ENCODE measurements at places on chromosomes 3 and 15. TPM values are rescaled to one million over a fixed set of nuclear protein-coding genes. Genes with fewer than 3 reads are reported as not detected.

SLC28A1 gene
- total RNA-seq: 0.17 TPM

ITPKA gene
- total RNA-seq: not detected

CTXN2 gene
- total RNA-seq: not detected

DNA sequence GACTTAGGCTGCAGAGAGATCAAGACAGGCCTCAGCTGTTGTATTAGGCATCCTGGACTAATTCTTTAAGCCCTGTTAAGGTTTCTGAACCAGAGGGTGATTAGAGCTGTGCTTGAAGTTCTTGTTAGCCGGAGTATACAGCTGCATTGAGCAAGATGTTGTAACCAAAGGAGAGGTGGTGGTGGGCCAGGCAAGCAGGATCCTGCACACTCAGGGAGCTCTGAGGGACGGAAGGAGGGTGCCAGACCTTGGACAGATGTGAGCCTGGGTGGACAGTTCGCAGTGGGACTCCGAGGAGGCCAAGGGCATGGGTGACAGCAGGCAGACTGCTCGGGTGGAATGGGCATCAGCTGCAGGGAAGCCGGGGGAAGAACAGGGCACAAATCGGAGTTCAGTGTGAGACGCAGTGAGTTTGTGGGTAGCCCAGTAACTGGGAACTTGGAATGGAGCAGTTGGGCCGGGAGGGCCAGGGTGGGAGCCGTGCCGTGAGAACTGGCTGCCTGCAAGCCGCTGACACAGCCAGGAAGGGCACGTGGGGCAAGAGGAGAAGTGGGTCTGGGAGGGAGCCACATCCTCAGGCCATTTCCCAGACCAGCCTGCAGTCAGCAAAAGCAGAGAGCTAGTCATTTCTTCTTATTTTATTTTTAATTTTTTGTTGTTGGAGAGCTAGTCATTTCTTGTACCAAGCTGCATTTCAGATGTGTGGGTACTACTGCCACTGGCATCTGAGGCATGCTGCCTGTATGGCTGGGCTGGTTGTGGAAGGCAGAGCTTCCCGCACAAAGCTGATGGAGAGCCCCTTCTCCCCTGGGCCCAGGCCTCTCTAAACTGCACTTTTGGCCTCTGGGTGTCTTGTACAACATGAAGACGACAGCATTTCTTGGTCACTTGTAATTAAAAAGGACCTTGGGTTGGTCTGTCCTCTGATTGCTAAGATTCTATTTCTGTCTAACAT lies 61.0 kb downstream of the PGPEP1L start:
- no peak for DNase-seq

GRCh38 chr3:16484216-16484615 lies 29.3 kb downstream of the RFTN1 start:
- no peak for DNase-seq

DNA sequence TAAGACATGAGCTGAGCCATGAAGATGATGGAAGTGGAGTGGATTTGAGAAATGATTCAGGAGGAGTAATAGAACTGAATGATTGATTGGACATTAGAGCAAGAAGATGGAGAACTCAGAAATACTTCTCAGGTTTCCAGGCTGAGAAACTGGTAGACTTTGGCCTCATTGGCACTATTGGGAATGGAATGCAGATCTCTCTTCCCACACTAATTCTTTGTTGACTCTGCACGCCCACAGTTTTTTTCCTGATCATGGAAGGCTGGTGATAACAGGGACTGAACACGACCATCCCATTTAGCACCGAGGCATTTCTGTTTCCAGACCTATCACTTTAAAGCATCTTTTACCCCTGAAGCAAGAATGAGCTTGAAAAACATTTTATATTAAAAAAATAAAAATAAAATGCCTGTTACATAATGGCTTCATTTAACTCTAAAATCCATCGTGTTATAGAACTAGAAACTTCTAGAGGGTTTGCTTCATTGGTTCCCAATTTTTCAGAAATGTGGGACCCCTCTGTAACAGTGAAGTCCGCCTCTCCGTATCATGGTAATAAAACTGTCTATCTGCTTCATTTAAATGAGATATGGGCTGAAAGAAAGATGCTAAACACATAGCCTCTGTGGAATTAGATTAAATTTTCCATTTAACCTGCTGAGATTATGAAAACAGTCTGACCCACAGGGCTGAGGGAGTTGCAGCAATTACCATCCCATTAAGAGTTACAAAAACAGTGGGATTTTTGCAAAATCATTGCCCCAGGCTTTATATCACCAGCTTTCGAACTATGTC lies 562.0 kb upstream of the CFAP20DC start:
- DNase-seq: no peak

DNA sequence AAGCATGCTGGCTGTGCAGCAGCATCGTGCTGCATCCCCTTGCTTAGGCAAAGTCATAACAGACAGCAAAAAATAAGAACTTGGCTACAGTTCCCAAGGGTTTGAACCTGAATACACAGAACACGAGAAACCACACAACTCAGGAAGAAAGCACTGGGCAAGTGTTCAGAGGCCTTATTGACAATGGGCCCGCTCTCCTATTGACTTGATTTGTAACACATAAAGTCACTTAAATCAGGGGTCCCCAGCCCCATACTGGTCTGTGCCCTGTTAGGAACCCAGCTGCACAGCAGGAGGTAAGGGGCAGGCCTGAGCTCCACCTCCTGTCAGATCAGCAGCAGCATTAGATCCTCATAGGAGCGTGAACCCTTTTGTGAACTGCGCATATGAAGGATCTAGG lies 145.1 kb downstream of the LSAMP start:
- no peak for DNase-seq

GRCh38 chr15:99565049-99565298 lies 810 bp upstream of the MEF2A start:
- no peak for DNase-seq

DNA sequence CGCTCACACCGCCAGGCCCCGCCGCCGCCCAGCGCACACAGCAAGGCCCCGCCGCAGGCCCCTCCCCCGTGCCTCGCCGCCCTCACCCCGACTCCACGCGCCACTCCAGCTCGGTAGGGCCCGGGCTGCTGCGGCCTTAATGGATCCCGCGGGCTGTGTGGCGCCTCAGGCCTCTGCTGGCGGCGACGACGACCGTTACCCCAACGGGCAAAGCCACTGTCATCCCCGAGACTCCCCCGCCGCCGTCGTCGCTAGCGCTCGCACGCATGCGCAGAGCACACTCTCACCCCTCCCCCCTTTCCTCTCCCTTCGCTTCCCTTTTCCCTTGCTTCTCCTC lies at the start of gene MSL2:
Gene MSL2, minus strand, starts transcription at position 272 of the 337 bp plus-strand sequence. CDS start 1,222 bp downstream, outside the sequence.
- no peak for DNase-seq

Measured in mammary epithelial cell (primary cell).